ENCODE measurements at places on chromosomes 3 and 15.

GRCh38 chr3:71707595-71707994 is 17.6 kb downstream of the EIF4E3 start:
- no peak for DNase-seq

GRCh38 chr15:100090411-100090810 is 251.4 kb downstream of the ADAMTS17 start:
- DNase-seq, result peak; percentile 36

GRCh38 chr15:63948436-63948835 is 97.8 kb downstream of the DAPK2 start:
- DNase-seq, result peak; percentile 52

- no peak for DNase-seq
Measured at GRCh38 chr3:114022145-114022802, 34.1 kb downstream of the CCDC191 start.

DNA sequence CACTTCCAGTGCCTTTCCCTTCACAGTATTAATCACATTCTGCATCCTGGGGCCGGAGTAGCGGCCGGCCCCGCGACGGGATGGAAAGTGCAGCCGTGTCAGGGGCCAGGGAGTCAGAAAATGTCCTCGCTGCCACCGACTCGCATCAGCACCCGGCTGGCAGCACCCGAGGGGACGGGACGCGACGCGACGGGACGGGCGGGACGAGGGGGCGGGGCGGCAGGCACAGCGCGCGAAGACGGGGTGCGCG is 353 bp downstream of the ATG3 start:
- no peak for DNase-seq

DNA sequence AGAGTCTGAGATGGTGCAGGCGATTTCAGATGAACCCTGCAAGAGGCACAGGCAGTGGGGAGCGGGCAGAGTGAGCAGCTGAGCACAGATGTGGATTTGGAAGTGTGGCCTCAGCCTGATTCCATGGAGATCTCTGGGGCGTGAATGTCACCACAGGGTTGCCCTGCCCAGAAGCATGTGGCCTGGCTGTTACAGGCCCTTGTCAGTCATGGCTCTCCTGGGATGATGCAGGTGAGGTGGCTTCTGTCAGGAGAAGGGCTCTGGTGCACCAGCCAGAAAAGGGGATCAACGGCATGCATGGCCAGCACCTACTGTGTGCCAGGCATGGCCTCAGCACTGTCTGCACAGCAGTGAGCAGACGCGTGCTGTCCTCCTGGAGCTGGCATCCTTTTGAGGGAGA is 11.9 kb downstream of the HDAC11 start:
- no peak for DNase-seq

DNA sequence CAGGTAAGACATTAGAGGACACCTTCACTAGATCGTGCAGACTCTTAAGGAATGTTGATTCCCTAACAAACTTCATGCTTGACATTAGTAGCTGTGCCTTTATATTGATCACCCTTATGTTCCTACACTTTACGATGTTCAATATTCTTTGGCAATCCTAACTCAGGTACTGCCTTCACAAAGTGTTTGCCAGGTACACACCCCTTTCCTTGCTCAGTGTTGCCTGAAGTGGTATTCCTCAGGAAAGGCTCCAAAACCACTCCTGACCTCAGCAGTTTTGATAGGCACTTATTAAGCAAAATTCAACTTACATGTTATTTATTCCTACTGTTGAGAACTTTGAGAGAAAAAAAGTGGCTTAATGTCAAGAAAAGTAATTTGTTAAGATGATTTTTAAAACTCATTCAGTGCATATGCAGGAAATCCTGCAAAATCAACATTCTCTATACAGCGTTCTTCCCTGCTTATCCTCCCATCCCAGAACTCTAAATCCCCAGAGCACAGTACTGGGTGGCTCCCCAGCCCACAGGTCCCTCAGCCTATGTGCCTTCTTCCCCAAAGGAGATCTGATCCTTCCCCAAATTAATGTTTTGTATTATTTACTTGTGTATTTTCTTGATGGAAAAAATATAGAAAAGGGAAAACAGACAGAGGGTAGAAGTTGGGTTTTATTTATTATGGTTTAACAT is 260.7 kb downstream of the MECOM start:
- no peak for DNase-seq

GRCh38 chr3:119403201-119403600 is 60.2 kb downstream of the TMEM39A start:
- DNase-seq, result no peak

DNA sequence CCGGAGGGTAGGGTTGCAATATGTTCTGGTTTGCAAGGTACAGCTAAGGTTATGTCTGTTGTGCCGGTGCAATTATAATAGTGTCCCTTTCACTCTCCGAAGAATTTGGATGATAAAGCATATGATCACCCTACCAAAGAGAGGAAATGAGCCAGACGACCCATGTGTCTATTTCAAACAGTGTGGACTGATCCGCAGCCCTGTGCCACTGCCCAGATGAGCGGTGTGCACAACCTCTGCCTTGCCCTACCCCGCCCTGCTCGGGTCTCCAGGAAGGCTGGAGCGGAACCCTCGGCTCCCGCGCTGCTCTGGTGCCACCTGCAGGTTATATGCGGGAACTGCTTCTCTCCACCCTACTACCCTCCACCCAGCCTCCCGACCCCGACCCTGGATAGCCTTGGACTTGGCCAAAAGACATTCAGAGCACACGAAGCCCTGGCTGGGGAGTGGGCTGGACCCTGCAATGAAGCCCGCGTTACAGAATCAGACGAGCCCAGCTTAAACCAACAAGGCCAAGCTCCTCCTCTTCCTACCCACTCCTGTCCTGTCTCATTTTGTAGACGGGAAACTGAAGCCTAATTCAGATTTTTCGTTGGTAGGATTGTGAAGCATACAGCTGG is 68.4 kb upstream of the CHRNB4 start:
- DNase-seq, result peak; percentile 91

- no peak for DNase-seq
Measured at GRCh38 chr3:14412831-14413380, 10.5 kb downstream of the SLC6A6 start.

DNA sequence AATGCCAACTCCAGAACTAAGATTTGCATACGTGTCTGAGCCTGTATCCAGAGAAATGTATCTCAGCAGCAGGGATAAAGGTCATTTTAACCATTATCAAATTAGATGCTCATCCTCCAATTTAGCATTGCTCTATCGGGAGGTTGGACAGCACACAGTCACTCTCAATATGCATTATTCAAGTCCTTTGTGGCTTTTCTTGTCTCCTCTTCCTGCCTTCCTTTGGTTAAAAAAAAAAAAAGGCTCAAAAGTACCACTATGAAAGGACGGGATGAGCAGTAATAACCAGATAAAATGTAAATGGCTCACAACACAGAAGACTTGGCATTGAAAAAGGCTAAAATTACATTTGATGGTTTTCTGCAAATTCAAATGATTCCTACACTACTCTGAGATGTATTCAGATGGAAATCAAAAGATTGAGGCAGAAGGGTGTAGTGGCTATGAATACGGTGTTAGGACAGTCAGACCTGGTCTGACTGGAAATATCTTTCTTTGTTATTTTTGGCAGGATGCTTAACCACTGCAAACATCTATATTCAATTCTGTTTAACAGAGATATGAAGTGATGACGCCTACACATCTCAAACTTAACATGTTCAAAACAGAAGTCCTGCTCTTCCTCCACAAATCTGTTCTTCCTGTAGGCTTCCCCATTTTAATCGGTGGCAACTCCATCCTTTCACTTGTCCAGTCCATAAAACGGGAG is 109.6 kb downstream of the ADAMTS9 start:
- DNase-seq, result no peak

- DNase-seq, result no peak
Measured at GRCh38 chr3:20047976-20048883, 8.0 kb downstream of the KAT2B start.

DNA sequence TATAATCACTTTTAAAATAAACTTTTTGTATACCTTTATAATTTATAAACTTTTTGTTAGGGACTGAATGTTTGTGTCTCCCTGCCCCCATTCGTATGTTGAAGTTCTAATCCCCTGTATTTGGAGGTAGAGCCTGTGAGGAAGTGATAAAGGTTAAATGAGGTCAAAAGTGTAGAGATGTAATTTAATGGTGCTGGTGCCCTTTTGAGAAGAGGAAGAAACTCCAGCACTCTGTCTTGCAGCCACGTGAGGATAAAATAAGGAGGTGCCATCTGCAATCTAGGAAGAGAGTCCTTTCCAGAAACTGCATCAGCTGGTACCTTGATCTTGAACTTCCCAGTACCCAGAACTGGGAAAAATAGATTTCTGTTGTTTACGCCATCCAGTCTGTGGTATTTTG is 106.1 kb upstream of the RGMA start:
- no peak for DNase-seq

DNA sequence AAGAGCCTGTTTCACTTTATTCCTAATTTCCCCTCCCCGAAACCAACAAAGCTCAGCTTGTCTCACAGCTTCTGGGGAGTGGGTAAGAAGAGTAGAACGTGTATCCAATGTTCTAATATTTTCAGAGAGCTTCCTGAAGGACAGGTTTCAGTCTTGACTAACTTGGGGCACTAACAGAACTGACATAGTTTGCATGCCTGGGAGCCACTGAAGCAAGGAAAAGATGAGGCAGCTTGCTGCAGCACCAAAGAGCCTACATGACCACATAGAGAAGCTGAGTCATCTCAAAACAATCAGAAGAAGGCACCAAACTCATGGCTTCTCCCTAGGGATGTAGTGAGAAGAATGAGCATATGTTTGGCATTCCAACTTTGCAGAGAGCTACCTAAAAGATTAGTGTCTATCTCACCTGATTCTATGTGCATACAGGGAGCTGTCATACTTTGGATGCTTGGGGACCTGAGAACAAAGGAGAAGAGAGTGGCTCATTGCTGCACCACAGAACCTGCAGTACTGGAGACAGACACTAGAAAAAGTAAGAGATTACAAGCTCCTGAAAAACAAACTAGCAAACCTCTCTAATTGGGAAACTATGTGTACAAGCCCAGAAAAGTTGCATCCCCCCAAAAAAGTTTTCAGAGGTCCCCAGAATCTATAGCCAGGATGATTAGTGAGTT is 86.9 kb downstream of the DCLK3 start:
- no peak for DNase-seq

DNA sequence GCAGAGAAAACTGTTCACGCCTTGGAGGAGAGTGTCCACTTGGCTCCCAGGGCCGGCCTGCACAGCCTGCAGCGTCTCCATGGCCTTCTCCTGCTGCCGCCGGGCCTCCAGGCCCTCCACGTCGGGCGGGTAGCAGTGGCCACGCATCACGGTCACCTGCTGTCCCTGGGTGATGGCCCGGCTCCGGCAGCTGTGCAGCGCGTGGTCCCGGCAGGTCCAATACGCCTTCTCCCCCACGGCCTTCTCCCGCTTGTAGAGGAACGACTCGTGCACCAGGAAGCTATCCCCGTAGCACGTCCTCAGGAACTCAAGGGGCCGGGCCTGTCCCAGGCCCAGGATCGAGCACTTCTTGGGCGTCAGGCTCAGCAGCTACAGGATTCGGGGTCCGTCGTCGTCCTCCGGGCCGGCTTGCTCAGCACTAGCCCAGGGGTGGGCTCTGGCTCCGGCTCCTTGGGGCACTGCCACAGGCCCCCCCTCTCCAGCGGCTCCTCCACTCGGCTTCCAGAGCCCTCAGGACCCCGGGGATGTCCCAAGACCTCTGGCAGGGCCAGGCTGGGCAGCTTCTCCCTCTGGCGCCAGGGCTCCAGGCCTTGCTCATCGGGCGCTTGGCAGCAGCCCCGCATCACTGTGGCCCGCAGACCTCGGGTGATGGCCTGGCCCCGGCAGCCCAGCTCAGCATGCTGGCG is 83.6 kb upstream of the FXR1 start:
- no peak for DNase-seq

GRCh38 chr3:8911781-8912180 is 51.5 kb downstream of the RAD18 start:
- no peak for DNase-seq

- DNase-seq, result no peak
Measured at GRCh38 chr3:29695643-29696198, 414.9 kb downstream of the RBMS3 start.

DNA sequence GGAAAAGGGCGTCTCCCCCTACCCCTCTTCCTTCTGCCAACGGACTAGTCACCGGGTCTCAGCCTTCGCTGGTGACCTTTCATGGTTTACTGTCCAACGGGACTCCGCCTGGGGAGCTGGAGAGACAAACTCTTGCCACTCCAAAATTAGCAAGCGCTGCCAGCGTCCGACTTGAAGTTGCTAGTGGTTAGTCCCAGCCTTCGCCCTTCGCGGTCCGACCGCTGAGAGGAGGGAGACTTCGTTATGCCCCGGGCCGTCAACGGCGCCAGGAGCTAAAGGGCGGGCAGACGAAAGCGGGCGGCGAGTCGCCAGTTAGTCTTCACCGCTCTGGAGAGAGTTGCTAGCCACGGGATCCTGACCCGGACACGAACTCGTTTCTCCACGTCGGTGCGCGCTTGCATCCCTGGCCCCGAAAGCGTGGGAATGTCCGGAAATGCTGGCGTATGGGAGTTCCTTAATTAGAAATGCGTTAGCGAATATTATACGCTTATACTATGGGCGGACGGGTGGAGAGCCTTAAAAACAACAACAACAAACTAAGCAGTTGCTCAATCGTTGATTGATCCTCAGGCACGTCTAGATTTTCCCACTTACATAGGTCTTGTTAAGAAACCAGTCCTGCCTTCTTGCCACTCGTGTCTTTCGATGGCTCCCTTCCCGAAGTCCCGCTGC is 716 bp downstream of the SMC4 start:
- peak; percentile 86 for DNase-seq

DNA sequence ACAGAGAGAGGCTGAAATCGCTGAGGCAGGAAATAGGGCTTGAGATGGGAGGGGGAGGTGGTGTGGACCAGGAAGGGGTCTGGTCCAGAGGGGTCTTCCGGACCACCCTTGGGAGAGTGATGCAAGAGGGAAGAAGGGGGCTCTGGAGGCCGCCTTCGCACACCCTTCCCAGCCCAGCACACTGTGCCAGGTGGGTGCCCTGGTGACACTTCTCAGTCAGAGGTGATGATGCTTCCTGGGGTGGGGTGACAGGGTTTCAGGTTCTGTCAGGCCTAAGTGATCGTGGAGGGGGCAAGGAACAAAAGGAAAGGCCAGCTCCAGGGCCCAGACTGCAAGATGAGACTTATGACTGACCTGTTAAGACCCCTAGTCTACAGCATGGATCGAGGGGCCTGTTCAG is 12.7 kb downstream of the SEMA3G start:
- no peak for DNase-seq

DNA sequence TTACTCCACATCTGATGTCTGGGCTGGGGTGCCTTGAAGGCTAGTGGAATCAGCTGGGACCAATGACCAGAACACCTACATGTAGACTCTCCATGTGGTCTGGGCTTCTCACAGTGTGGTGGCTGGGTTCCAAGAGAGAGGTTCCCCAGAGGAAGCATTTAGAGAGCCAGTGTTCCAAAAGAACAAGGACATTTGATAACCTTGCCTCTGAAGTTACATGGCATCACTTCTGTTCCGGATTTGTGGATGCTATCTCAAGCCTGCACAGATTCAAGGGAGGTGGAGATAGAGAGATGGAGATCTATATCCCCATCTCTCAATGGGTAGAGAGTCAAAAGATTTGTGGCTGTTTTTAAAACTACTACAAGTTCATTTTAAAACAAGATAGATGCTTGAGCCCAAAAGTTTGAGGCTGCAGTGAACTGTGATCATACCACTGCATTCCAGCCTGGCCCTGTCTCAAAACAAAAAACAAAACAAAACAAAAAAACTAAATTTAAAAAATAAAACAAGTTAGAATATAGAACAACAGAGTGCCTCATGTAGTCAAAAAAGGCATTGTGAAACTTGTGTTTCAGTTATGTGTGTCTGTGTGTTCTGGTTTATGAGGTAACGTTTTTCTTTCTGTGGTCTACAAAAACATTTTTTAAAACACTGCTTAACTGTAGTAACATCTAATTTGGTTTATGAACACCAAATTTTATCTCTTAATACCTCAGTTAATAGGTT is 44.8 kb downstream of the PDE8A start:
- DNase-seq, result no peak

Data from activated CD4-positive, alpha-beta T cell treated with anti-CD3 and anti-CD28 coated beads, Interleukin-2, amount 10 ng/mL, durations not matched to agents 24 days and 14 days (primary cell).